K562 (cell line): ENCODE measurements at places on chromosomes 13 and 19.

- no peaks in the 10 kb centered on the region for H3K36me3 ChIP-seq
- no peak for DNase-seq
- no peaks in the 10 kb centered on the region for H3K4me1 ChIP-seq
- H3K27me3 ChIP-seq: no peaks in the 10 kb centered on the region
- no peak overlapping the region for H3K27ac ChIP-seq
- no peak overlapping the region for H3K4me3 ChIP-seq
These were observed 149.2 kb downstream of the MIPEP start for GRCh38 chr13:23740002-23740401.

DNA sequence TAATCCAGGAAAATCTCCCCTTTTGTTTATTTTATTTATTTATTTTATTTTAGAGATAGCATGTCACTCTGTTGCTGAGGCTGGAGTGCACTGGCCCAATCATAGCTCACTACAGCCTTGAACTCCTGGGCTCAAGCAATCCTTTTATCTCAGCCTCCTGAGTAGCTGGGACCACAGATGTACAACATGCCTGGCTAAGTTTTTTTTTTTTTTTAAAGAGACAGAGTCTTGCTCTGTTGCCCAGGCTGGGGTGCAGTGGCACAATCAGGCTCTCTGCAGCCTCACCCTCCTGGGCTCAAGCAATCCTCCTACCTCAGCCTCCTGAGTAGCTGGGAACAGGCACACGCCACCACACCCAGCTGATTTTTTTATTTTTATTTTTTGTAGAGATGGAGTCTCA lies 6.3 kb upstream of the PDCD2L start:
- DNase-seq: no peak
- no peaks in the 10 kb centered on the region for H3K27me3 ChIP-seq
- H3K27ac ChIP-seq: no peak overlapping the region
- H3K4me1 ChIP-seq: no peaks in the 10 kb centered on the region

GRCh38 chr19:16581971-16582343 lies 9.7 kb upstream of the SLC35E1 start:
- no peak for DNase-seq
- peaks cover 50% of the 10 kb centered on the region; the same call in 2 of the 3 replicates for H3K4me1 ChIP-seq
- H3K36me3 ChIP-seq: peaks cover 53% of the 10 kb centered on the region; the same call in 2 of the 3 replicates
- H3K4me3 ChIP-seq: no peak overlapping the region
- no peaks in the 10 kb centered on the region; the same call in 2 of the 3 replicates for H3K27me3 ChIP-seq

- H3K27me3 ChIP-seq: no peaks in the 10 kb centered on the region
- DNase-seq: no peak
- no peak overlapping the region for H3K4me3 ChIP-seq
- H3K4me1 ChIP-seq: no peaks in the 10 kb centered on the region
These were observed 268.7 kb downstream of the SPRY2 start for GRCh38 chr13:80072231-80072630.

DNA sequence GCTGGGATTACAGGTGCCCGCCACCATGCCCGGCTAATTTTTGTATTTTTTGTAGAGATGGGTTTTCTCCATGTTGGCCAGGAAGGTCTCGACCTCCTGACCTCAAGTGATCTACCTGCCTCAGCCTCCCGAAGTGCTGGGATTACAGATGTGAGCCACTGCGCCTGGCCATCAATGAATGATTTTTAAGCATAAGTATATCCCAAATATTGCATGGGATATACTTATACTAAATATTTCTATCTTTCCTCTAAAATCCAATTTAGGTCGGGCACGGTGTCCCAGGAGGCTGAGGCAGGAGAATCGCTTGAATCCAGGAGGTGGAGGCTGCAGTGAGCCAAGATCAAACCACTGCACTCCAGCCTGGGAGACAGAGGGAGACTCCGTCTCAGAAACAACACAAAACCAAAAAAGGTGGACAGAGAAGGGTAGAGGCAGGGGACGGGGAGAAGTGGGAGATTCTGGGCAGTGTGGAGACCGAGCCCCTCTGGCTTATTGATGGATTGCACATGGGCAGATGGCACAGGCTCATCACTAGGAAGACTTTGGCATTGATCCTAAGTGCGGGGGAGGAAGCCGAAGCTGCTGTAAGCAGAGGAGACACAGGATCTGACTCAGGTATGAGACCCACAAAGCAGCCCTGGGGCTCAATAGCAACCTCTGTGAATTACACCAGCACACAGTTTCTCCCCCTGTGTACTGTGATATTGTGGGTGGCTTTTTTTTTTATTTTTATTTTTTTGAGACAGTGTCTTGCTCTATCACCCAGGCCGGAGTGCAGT lies 13.5 kb downstream of the ARRDC5 start:
- H3K27ac ChIP-seq: no peak overlapping the region
- DNase-seq: no peak
- no peaks in the 10 kb centered on the region for H3K4me1 ChIP-seq
- peaks cover 13% of the 10 kb centered on the region for H3K27me3 ChIP-seq

DNA sequence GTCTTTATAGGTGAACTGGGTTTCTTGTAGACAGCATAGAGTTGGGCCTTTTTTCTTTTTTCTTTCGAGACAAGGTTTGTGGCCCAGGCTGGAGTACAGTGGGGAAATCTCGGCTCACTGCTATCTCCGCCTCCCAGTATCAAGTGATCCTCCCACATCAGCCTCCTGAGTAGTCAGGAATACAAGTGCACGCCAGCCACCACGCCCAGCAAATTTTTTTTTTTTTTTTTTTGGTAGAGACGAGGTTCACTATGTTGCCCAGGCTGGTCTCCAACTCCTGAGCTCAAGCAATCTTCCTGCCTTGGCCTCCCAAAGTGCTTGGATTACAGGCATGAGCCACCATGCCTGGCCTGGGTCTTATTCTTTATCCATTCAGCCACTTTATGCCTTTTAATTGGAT lies 5.1 kb upstream of the CALM3 start:
- no peak overlapping the region for H3K27ac ChIP-seq
- no peaks in the 10 kb centered on the region for H3K36me3 ChIP-seq
- H3K4me3 ChIP-seq: no peak overlapping the region
- no peaks in the 10 kb centered on the region; the same call in 2 of the 3 replicates for H3K4me1 ChIP-seq
- DNase-seq: no peak

DNA sequence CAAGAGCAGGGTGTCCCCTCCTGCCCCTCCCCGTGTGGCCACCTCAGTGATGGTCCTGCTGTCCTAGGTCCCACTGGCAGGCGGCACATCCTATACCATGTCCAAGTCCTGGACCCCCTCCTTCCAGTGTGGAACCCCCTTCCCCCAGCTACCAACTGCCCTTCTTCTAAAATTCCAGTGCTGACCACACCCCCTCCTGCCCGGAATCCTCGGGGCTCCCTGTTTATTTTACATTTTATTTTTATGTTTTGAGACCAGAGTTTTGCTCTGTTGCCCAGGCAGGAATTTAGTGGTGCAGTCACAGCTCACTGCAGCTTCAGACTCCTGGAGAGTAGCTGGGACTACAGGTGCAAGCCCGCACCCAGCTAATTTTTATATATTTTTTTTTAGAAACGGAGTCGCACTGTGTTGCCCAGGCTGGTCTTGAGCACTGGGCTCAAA lies 945 bp upstream of the CPAMD8 start:
- no peaks in the 10 kb centered on the region for H3K36me3 ChIP-seq
- peaks cover 3% of the 10 kb centered on the region for H3K4me1 ChIP-seq
- DNase-seq: no peak

- DNase-seq: no peak
- H3K27me3 ChIP-seq: no peaks in the 10 kb centered on the region
- no peak overlapping the region for H3K27ac ChIP-seq
These were observed 100.2 kb upstream of the RFC3 start for GRCh38 chr13:33717775-33718174.

- peaks cover 45% of the 10 kb centered on the region; the same call in 2 of the 3 replicates for H3K36me3 ChIP-seq
- H3K27ac ChIP-seq: no peak overlapping the region
- no peak for DNase-seq
- H3K4me1 ChIP-seq: no peaks in the 10 kb centered on the region; the same call in 1 of the 2 replicates
These were observed 767 bp upstream of the GPR18 start for GRCh38 chr13:99258946-99259345.
